Stimulated activated CD4-positive, alpha-beta T cell treated with anti-CD3 and anti-CD28 coated beads, Interleukin-1b, Interleukin-23, amount 100 ng/mL, for 1 hour (primary cell): ENCODE measurements at places on chromosomes 1 and 21.

- DNase-seq, result no peak
Observed at GRCh38 chr1:228398741-228399461, 7.7 kb downstream of the TRIM11 start.

GRCh38 chr1:234709473-234710228, 99.7 kb upstream of the IRF2BP2 start:
- no peak for DNase-seq

DNA sequence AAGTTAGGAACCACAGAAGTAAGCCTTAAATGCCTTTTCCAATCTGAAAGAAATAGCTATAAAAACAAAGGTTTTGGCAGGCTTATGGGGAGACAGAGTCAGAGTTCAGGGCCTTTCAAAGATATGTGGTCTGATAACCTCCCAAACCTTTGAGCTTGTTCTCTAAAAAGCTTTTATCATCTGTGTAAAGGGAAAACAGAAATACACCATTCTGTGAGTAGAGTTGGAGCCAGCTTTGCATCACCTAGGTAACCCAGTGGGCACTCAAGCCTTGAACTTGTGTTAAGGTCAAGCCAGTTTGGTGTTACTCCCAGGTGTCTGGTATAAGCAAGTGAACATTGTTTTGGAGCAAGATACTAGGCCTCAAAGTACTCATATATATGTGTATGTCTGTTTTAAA, 50.1 kb downstream of the LAMC1 start:
- no peak for DNase-seq

- DNase-seq, result no peak
Observed at GRCh38 chr1:161242313-161242712, 4.3 kb upstream of the NR1I3 start.

DNA sequence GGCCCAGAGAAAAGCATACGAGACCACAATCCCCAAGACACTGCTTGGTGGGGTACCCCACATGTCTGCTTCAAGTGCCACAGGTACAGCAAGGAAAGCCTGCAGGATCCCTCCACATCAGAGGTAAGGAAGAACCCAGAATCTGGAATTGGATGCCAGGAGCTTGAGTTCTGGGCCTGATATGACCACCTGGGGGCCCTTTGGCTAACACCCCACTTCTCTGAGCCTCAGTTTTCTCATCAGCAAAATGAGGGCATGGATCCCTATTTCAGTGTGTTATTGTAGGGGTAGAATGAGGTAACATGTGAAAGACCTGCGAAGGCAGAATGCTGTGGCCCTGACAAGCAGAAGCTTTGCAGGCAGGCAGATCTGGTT, 24.5 kb downstream of the NAV1 start:
- no peak for DNase-seq

- no peak for DNase-seq
Observed at GRCh38 chr1:90969241-90969640, 52.6 kb downstream of the ZNF644 start.

GRCh38 chr1:245961137-245961540, 545.9 kb downstream of the SMYD3 start:
- no peak for DNase-seq

DNA sequence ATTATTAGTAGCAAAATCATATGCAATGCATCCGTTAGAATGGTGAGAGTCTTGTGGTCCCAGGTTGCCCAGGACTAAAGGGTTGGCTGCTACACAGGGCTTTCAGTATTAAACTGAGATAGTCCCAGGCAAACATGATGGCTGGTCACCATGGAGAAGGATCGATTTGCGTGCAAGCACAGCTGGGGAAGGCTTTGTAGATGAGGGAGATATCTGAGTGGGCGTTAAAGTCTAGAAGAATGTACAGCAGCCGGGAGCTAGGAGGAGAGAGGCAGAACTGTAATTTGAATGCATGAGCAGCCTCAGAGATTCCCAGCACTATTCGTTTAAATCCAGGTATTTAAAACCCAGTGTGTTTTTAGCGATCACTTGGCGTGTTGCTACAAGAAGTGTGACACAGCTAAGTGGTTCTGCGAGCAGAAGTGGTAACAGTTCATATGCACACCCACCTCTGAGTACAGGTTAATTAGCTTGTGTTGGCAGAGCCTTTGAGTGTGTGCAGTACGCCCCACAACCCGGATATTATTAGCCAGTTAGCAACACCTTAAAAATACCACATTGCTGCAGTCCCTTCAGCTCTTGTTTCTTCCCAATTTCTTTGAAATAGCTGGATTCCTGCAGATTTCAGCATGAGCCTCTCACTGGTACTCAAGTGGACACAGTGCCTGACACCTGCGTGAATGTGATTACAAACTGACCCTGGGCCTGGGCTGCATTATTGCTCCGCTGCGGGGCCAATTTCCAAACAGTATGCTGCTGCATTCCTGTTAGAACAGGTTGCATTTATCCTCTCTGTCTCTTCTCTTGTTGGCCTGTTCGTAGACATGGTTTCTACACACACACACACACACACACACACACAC, 67.2 kb upstream of the SCAF4 start:
- no peak for DNase-seq

GRCh38 chr21:23952269-23952668, 1655.0 kb downstream of the MRPL39 start:
- no peak for DNase-seq

DNA sequence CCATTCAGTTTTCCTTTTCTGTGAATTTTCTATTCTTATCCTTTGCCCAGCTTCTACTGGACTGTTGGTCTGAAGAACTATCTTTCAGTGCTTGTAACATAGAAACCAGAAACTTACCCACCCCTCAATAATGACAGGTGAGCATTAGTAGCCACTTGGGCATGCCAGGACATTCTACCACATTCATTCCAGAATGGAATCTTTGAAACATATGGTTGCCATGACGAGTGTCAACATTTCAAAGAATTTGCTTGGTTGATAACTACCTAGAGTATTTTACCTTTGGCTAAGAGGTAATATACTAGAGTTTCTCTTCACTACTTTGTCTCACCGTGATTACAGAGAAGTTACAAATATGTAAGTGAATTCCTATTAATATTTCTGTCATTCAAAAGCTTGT, at the start of gene MROH9:
TSS of gene MROH9 (plus strand) at position 304 of the 400 bp plus-strand sequence. CDS start 10,023 bp downstream, outside the sequence.
- no peak for DNase-seq

- DNase-seq, result no peak
Observed at GRCh38 chr1:93620841-93621210, 60.8 kb downstream of the BCAR3 start.

DNA sequence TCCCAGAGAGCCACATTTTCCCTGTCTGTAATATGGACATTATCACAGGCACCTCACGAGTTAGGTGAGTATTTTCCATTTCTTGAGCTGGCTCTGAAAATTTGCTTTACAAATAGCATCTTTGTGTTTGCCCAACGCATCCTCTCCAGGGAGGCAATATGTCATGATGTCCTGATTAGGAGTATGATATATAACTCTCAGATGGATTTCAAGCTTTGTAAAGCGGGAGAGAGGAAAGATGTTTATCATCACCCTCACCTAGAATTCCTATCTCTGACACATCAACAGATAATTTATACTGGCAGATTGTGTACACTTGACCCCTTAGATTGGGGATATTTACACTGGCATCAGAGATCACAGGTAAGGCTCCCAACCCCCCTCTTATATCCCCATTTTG, 730.7 kb upstream of the RGS18 start:
- no peak for DNase-seq

DNA sequence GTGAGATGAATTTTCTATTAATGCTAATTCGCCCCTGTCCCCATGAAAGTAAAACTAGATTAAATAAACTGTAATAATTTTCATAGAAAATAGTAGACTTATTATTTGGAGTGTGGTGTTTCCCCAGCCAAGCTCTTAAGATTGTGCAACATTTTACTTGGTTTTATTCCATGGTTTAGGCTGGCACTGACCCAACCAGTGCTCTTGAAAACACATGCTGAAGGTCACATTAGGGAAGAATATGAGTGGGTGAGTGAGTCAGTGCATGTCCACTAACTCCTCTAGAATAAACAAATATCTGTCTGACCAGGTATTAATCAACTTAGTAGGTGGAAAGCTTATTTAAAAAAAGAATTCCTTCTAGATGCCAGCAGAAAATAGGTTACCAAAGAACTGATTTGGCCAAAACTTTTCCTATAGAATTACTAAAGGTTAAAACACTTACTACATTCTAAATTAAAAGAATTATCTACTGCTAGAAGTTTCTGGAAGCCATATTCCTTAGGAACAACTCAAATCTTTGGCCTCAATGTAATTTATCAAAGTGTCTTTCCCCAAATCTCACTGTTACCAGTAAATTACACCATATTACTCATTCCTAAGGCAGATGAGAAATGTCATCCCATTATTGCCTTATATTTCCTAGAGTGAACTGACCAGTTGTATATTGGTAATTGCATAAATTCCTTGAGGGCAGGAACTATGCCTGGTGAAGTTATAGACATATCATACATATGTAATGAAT, 89.7 kb upstream of the RGS1 start:
- no peak for DNase-seq

DNA sequence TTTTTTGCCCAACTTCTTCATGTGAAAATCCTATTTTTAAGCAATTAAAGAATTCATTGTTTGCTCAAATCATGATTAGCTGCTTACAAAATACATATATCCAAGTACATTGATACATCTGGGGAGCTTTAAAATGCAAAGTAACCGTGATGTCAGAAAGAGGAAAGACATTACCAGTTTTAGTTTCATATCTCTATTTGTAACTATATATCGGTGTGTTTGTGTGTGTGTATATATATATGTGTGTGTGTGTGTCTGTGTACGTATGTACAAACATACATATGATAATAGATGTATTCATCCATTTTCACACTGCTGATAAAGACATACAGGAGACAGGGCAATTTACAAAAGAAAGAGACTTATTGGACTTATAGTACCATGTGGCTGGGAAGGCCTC, 310.1 kb downstream of the DPYD start:
- no peak for DNase-seq

DNA sequence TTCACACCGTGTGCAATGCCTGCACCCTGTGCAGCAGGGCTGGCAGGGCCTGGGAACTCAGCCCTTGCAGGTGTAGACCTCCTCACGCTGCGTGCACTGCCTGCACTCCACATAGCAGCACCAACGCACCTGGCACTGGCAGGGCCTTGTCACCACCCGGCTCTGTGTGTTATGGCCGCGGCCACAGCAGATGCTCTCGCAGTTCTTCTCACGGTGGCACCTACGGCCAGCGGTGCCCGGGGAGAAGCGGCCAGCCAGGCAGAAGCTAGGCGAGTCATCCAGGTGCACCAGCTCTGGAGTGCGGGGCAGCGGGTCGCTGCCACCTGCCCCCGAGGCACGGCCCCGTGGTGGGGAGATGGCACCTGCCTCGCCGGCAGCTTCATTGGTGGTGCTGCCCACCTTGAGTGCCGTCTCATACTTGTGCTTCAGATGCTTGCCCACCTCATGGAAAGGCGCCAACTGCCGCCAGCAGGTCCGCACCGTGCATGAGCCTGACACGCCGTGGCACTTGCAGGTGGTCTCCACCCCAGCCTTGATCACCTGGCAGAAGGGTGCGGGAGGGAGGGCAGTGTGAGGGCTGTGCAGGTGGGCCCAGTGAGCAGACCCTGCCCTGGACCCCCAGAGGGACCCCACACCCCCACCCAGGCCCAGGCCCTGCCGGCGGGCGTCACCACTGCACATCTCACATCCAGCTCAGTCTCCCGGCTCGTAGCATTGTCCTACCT, 26.1 kb downstream of the WNT9A start:
- DNase-seq, result no peak

- no peak for DNase-seq
Observed at GRCh38 chr1:58857680-58858673, 74.1 kb upstream of the JUN start.

DNA sequence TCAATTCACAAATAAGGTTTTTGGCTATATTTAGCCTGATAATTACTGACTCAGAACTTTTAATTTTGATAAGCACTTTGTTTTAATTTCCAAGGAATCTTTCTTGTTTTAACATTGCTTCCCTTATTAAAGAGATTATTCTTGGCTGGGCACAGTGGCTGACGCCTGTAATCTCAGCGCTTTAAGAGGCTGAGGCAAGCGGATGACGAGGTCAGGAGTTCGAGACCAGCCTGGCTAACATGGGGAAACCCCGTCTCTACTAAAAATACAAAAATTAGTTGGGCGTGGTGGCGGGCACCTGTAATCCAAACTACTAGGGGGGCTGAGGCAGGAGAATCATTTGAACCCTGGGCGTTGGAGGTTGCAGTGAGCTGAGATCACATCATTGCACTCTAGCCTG, 13.8 kb downstream of the ALG14 start:
- DNase-seq, result no peak

DNA sequence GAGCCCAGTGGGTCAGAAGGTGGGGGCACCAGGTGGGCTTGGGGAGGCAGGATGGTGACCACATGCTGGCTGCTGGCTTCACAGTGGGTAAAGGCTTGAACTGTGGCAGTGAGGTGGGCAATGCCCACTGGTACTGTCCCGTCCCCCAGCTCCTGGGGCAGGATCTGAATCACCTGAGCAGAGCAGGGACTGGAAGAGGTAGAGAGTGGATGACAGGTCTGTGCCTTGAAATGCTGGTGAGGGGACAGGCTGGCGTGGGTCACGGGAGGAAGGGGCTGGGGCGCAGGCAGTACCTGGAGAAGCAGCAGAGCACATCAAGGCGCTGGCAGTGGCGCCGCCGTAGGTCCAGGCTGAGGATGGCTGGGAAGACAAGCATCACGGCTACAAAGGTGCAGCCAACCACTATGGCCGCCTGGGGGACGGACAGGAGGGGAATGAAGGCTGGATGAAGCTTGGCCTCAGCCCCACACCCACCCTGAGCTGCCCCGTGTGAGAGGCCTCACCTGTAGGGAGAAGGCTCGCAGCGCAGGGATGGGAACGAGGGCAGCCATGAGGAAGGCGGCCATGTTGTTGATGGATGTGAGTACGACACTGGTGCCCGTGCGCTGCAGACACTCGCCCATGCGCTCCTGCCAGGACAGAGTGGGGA, 14.9 kb downstream of the PTCH2 start:
- no peak for DNase-seq

GRCh38 chr1:42933060-42933586, 25.5 kb downstream of the SLC2A1 start:
- DNase-seq, result no peak

- DNase-seq, result no peak
Observed at GRCh38 chr1:59560807-59561450, 253.8 kb upstream of the HOOK1 start.

- no peak for DNase-seq
Observed at GRCh38 chr1:79082233-79082632, 75.7 kb upstream of the ADGRL4 start.

- DNase-seq, result no peak
Observed at GRCh38 chr1:90715309-90715708, 1.8 kb downstream of the BARHL2 start.

DNA sequence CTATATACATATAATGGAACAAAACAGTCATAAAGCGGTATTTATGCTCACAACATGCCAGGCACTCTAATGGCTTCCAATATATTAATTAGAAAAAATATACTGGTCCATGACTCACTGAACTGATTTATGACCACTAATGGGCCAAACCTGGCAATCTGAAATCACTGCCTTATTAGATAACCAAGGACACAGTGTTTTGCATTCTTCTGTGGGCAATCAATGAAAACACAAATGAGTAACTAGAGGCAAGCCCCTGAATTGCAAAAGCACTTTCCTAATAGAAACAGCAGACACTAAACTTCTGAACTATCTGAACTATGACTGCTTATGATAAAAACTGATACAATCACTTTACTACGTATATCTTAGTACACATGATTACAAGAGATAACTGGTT, 3.5 kb downstream of the GCLM start:
- DNase-seq, result no peak

GRCh38 chr1:84583648-84584047, 9.4 kb upstream of the CTBS start:
- no peak for DNase-seq

GRCh38 chr1:220344745-220345144, 72.5 kb upstream of the RAB3GAP2 start:
- DNase-seq, result no peak

GRCh38 chr1:101233495-101233894, 3.3 kb upstream of the S1PR1 start:
- DNase-seq, result no peak
